ENCODE measurements at places on chromosomes 1 and 21. TPM values are rescaled to one million over a fixed set of nuclear protein-coding genes. Genes with fewer than 3 reads are reported as not detected.

The EBNA1BP2 gene
- 48.7 TPM for total RNA-seq

The E2F2 gene
- total RNA-seq = 13.9 TPM

DNA sequence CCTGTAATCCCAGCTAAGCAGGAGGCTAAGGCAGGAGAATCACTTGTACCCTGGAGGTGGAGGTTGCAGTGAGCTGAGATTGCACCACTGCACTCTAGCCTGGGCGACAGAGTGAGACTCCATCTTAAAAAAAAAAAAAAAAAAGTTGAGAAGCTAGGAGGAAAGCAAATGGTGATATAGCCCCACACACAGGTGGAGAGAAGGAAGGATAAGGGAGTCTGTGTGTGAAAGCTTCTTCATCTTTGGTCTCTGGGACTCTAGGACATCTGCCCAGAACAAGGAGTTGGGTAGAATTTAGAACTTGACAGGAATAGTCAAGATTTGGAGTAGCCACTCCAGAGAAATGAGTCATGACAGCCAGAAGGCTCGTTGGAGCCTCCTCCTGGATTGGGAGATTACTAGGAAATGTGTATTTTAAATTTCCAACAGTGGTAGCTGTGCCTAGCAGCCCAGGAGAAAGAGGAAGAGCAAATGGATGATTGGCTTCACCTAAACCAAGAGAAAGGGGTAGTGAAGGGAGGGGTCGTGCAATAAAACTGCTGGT, 19.9 kb downstream of the NPL start:
- no peak for ATAC-seq

The CD84 gene
- 1.2 TPM for total RNA-seq

The WDR47 gene
- 20.9 TPM for total RNA-seq

- peak; percentile 78 for ATAC-seq
Observed at GRCh38 chr1:45395051-45395450, 54.8 kb upstream of the MUTYH start.

DNA sequence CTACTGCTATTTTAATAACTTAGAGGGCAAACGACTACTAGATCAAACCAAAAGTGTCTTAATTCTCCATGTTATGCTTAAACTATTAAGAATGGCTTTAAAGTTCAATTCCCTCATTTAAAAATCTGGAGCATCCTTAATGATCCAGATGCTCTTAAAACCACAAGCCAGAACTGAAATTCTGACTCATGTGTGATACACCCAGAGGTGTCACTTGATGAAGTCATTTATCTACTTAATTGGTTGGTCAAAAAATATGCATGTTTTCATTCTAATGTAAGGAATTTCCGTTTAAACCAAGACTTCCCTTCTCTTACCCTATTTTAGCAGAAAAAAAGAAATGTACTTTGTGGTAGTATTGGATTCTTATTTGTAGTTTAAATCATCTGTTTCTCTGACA, 1261.2 kb upstream of the B3GALT2 start:
- ATAC-seq = no peak

The F13B gene
- total RNA-seq = not detected

DNA sequence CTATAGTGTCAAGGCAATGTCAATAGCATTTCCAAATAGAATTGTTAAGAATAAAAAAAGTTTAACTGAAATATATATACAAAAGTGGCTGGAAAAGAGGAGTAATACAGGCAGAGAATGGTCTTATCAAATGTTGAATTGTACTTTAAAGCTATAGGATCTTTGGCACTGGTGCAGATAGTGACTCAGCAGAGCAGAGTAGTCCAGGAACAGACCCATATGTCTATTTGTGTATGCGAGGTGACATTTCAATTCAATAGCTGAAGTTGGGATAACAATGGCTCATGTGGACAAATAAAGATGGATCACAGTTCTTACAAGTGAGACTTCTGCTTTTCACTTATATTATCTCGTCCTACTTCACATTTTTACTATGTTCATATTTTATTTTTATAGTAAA, 543.0 kb upstream of the B3GALT2 start:
- ATAC-seq = no peak

The TNFSF4 gene
- 0.12 TPM for total RNA-seq

- no peak for ATAC-seq
Observed at GRCh38 chr1:43843684-43844083, 89.9 kb upstream of the ARTN start.

GRCh38 chr1:52111492-52111891, 30.4 kb upstream of the ZFYVE9 start:
- ATAC-seq = no peak

Data from esophagus mucosa (tissue), 1 donor.